ENCODE measurements at places on chromosomes 6 and 20.
A peak's percentile ranks its signal among the peaks of the same experiment; 100 is the strongest.

- DNase-seq = no peak
Measured at GRCh38 chr20:38730167-38730988, 6.1 kb downstream of the SLC32A1 start.

GRCh38 chr6:16064671-16065072 lies 64.2 kb upstream of the MYLIP start:
- DNase-seq = no peak

- no peak for DNase-seq
Measured at GRCh38 chr6:37868447-37868825, 48.9 kb downstream of the ZFAND3 start.

GRCh38 chr20:19265646-19266374 lies 53.4 kb downstream of the SLC24A3 start:
- peak; percentile 17 for DNase-seq

- DNase-seq = peak; percentile 7
Measured at GRCh38 chr20:5691918-5692618, 58.1 kb upstream of the SHLD1 start.

GRCh38 chr6:108581237-108581931 lies 20.7 kb downstream of the FOXO3 start:
- peak; percentile 60 for DNase-seq

DNA sequence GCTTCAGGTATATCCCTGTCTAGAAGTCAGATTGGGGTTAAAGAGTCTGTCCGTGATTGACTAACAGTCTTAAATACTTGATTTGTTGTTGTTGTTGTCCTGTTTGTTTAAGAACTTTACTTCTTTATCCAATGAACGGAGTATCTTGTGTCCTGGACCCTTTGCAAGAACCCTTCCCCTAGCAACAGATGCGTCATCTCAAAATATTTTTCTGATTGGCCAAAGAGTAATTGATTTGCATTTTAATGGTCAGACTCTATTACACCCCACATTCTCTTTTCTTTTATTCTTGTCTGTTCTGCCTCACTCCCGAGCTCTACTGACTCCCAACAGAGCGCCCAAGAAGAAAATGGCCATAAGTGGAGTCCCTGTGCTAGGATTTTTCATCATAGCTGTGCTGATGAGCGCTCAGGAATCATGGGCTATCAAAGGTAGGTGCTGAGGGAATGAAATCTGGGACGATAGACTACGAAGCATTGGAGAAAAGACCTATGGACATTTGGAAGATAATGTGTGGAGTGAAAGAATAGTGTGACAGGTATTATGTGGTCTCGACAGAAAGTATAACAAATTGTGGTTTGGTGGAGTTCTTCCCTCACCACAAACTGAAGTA lies at the start of gene HLA-DRA:
Gene HLA-DRA, plus strand, starts transcription at position 286 of the 613 bp plus-strand sequence. Its CDS starts 64 bp downstream, at position 350.
- no peak for DNase-seq

- DNase-seq = no peak
Measured at GRCh38 chr20:34127792-34128191, 15.7 kb upstream of the EIF2S2 start.

DNA sequence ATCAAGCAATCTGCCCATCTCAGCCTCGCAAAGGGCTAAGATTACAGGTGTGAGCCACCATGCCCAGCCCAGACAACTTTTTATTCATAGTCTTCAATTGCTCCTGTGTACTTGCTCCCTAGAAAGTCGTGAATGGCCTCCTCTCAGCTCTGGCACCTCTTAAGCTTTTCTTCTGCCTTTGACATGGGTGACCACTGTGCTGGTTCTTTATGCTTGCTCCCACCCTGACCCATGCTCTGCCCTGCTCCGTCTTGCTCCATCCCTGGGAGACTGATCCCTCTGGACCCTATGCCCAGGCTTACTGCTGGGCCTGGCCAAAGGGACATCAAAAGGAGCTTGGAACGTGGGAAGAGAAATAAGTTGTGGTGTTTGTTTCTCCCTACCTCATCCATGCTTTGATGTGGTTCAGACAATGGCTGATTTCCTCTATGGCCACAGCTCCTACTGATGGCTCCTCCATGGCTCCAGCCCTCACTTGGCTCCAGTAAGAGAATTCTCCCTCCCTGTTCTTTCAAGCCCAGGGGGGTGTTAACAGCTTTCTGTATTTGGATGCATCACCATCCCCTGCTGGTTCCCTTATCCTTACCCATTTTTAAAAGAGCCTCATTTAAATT lies 7.7 kb upstream of the TREM2 start:
- no peak for DNase-seq

DNA sequence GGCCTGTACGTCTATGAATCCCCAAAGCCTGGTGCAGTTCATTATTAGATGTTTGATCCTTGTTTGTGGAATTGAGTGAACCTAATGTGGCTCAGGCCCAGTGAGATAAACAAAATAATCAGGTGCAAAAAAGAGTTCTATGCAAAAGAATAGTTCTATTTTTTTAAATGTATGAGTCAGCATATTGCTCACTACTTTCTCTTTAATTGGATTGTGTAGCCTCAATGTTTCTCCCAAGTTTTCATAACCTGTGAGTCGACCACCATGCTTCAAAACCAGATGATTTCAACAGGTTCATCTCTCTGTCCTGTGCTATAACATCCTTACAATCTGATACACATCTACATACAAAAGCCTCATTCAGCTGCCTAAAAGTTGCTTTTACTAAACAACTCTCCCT lies 116.5 kb upstream of the HDAC2 start:
- no peak for DNase-seq

- no peak for DNase-seq
Measured at GRCh38 chr20:6613280-6613861, 154.1 kb upstream of the BMP2 start.
